ENCODE measurements at places on chromosomes 4 and X. TPM values are rescaled to one million over a fixed set of nuclear protein-coding genes. Genes with fewer than 3 reads are reported as not detected.

Gene HAUS3
- total RNA-seq, result 143 TPM

- H3K4me3 ChIP-seq, result no peak within 1 kb of the TSS
- H3K27ac ChIP-seq, result no peak within 1 kb of the TSS
- peaks cover 9% of the 10 kb centered on the region for H3K4me1 ChIP-seq
- no peak for DNase-seq
- no peaks in the 10 kb centered on the region for H3K36me3 ChIP-seq
- no peaks in the 10 kb centered on the region for H3K27me3 ChIP-seq
Observed at GRCh38 chr4:76023389-76023788, at the start of gene CXCL10. Gene CXCL10 (minus strand): TSS chr4:76023497. CDS start chr4:76023431, 66 bp downstream.

GRCh38 chr4:6281436-6282313, 12.0 kb downstream of the WFS1 start:
- H3K4me1 ChIP-seq, result peaks cover 16% of the 10 kb centered on the region
- no peak overlapping the region for H3K4me3 ChIP-seq
- H3K27me3 ChIP-seq, result no peaks in the 10 kb centered on the region

DNA sequence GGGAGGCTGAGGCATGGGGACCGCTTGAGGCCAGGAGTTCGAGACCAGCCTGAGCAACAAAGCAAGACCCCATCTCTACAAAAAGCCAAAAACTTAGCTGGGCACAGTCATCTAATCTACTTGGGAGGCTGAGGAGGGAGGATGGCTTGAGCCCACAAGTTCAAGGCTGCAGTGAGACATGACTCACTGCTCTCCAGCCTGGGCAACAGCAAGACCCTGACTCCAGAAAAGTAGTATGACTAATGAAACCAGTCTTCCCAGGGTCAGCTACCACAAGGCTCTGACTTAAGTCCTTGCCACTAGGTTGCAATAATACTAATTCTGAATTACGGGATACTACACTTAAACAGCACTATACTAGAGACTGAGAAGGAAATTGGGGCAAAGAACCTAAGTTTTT, 33.1 kb downstream of the ERVMER34-1 start:
- H3K4me3 ChIP-seq, result no peak overlapping the region
- no peak overlapping the region for H3K27ac ChIP-seq
- H3K27me3 ChIP-seq, result no peaks in the 10 kb centered on the region
- peaks cover 36% of the 10 kb centered on the region for H3K36me3 ChIP-seq
- H3K4me1 ChIP-seq, result peaks cover 41% of the 10 kb centered on the region

DNA sequence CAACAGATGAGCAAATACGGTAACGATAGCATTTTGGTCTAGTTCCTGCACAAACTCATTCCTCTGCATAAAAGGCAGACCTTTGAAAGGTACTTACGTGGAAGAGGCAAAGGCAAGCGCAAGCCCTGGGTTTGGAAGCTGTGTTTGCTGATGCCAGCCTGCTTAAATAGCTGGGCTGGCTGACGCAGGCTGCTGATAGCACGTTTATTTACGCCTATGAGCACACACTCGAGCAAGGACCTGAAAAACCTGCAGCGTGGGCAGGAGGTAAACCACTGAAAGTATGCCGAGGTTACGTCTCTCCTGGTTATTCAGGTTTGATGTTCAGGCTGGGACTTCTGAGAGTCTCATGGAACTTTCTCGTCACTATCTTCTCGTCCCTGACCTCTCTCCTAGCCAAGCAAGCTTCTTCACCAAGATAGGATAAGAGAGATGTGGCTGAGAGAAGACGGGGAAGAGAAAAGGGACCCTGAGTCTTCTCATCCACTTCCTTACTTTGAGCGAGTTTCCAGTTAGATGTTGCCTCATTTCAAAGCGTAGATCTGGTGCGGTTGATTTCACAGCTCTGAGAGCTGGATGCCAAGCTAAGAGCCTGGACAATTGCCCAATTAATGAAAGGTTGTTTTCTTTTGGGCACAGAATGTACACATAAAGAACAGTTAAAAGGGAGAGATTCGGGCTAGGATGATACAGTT, at the start of gene HOPX:
HOPX (minus strand) TSS at position 139 of the 695 bp plus-strand sequence. CDS start 23,480 bp downstream, outside the sequence.
- no peaks in the 10 kb centered on the region for H3K27me3 ChIP-seq
- peak within 1 kb of the TSS; percentile 36 for H3K4me3 ChIP-seq
- H3K27ac ChIP-seq, result no peak within 1 kb of the TSS
- peak; percentile 8 for DNase-seq

GRCh38 chrX:154804261-154804956, 876 bp downstream of the MPP1 start:
- H3K27ac ChIP-seq, result no peak overlapping the region
- no peaks in the 10 kb centered on the region for H3K27me3 ChIP-seq
- H3K36me3 ChIP-seq, result no peaks in the 10 kb centered on the region
- no peak for DNase-seq

DNA sequence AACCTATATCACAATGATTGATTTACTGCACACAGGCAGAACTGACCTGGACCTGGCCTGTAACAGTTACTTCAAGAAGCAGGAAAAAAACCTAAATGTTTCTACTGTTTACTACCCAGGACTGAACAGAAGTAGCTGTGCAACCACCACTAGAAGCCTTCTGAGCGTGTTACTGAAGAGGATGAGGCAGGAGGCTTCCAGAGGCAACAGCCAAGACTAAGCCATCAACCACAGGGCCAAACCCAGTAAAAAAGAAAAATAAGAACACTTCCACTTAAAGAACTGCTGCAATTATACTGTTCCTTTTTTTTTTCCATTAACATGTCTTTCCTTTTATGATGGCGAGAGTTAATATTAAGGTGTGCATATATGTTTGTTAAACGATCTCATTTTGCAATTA, 29.4 kb upstream of the TTC29 start:
- no peaks in the 10 kb centered on the region for H3K4me1 ChIP-seq
- H3K27me3 ChIP-seq, result no peaks in the 10 kb centered on the region
- H3K4me3 ChIP-seq, result no peak overlapping the region
- H3K27ac ChIP-seq, result no peak overlapping the region
- no peak for DNase-seq

- H3K4me3 ChIP-seq, result no peak overlapping the region
- no peak overlapping the region for H3K27ac ChIP-seq
- no peak for DNase-seq
- no peaks in the 10 kb centered on the region for H3K4me1 ChIP-seq
- no peaks in the 10 kb centered on the region for H3K27me3 ChIP-seq
Observed at GRCh38 chr4:128776794-128777216, 32.7 kb upstream of the JADE1 start.
